Effector memory CD8-positive, alpha-beta T cell (primary cell): ENCODE measurements at places on chromosomes 16 and 17.

DNA sequence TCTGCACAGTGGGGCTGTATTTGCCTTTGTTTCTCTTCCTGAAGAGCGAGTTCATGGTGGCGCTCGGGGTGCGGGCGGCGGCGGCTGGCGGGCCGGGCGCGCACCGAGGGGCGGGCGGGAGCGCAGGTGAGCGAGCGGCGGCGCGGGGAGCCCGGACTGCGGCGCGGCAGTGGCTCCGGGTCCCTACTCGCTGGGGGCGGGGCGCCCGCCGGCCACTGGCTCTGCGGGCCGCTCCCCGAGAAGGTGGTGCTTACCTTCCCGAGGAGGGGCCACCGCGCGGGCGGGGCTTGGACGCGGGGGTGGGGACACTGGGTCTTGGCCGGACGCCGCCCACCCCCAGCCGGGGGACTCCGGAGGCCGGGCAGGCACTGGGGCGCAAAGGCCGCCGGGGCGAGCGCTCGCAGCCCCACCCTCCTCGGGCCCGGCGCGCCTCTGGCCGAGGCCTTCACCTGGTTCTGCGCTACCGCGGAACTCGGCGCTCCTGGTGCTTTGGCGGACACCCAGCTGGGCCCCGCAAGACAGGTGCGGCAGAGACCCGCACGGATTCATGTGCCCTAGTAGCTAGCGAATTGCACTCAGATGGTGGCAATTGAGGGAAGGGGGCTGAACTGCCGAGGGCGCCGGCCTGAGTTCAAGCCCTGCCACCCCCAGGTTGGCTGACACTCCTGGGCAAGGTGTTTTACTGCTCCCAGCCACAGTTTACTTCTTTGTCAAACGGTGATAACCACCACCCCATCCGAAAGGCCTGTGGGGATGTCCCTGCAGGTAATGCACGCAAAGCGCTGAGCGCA is at the start of gene PPL:
PPL (minus strand) TSS at position 158 of the 791 bp plus-strand sequence; CDS start at position 55, 103 bp downstream.
- no peak for DNase-seq

DNA sequence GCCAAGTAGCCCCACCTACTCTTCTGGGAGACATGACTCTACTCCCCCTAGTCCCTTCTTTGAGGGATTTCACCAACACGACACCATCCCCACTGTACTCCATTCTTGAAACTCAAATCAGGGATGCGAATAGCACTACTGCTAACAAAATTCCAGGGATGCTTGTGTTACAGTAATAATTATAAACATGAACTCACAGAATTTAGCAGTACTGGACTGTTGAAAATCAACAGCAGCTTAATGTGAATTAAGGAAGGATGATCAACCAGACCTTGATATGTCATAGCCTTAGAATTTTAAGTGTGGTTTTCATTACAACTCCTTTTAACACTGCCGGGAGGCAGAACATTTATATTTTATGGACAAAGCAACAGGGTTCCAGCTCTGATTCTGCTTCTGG is 37.9 kb downstream of the AMFR start:
- no peak for DNase-seq

GRCh38 chr17:15289285-15290183 is 24.4 kb upstream of the PMP22 start:
- no peak for DNase-seq

GRCh38 chr17:29623283-29623647 is 553 bp upstream of the CORO6 start:
- DNase-seq, result no peak

GRCh38 chr16:7227229-7227721 is 105.4 kb upstream of the RBFOX1 start:
- DNase-seq, result no peak

- DNase-seq, result no peak
These were observed 48.3 kb downstream of the MAP2K4 start for GRCh38 chr17:12068946-12069345.

DNA sequence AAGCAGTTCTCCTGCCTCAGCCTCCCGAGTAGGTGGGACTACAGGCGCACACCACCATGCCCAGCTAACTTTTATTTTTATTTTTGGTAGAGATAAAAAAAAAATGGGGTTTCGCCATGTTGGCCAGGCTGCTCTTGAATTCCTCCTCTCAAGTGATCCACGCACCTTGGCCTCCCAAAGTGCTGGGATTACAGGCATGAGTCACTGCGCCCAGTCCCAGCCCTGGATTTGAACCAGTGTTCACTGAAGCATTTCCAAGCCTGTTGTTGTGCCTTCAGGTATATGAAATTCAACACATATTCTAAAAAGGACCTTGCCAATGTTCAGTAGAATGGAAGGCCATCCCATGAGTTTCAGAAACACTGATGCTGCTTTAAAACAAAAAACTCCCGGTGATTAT is 165.3 kb downstream of the SLC39A11 start:
- no peak for DNase-seq

DNA sequence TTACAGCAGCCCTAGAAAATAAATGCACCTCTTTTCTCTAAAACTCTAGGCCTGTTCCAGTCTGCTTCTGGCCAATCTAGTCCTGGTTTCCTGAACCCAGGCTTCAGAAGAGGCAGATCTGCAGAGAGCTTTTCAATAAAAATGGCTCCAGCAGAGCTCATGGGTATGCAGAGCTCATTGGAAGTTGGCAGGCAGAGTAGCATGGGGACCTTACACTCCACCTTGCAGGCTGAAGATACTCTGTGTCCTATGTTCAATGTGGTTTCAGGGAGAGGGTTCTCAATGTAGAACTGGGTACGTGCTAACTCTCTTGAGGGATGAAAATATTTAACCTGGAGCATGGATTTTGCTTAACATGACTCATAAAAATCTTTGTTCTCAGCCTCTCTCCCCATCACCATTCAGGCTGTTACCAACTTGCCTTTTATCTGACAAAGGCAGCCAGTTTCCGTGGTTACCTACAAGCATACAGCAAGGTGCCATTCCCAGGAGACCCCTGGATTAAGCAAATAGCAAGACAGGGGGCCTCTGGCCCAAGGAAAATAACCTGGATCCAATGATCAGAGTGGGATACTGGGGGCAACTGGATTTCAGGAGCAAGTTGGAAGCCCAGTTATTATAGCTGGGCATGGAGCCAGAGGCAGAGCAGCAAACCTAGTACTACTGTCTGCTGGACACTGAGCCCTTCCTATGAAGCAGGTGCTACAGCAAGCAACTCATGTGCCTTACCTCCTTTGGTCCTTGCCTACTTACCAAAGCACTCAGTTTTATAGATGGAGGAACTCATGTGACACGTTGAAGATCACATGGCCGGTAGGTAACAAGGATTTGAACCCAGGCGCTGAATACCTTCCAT is 98.2 kb upstream of the DHX40 start:
- DNase-seq, result no peak

DNA sequence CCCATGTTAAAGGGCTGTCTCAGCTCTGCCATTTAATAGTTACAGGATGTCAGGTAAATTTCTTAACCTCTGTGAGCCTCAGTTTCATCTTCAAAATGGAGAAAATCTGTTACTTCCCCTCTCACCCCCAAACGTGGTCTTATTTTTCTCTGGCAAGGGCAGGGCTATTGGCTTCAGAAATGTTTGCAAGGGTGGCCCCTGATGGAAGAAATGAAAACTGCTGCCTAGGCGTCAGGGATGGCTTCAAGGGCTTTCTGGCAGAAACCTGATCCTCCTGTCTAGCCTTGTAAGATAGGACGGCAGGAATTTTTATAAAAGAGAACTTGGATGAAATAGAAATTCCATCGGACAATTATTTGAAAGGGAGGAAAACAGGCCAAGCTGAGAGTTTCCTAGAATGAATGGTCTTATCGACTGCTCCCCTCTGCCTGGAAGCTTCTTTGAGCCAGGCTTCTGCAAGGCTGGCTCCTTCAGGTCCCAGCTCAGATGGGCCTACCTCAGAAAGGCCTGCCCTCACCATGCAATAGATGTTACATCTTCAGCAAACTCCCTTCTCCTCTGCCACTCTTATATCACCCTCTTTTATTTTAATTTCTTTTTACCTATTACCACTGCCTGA is 43.0 kb upstream of the TANGO6 start:
- DNase-seq, result peak; percentile 16

- DNase-seq, result no peak
These were observed 36.0 kb downstream of the LGALS9 start for GRCh38 chr17:27666831-27667560.

DNA sequence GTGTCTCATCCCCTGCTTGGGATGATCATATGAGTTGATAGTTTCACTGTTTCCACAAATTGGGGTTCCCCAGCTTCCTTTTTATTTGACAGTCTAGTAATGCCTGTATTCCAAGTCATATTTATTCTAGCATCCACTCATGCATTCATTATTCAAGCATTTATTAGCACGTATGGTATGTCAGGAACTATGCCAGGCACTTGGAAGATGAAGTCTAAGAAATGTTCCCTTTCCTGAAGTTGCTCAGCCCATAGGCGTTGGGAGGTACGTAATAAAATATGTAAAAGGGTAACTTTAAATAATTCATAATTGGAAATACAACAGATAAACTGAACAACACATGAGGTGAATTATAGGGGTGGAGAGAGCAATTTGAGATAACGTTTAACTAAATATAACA is 338.0 kb upstream of the MAF start:
- DNase-seq, result no peak

- DNase-seq, result no peak
These were observed 4.6 kb downstream of the CNGB1 start for GRCh38 chr16:57966204-57966771.

DNA sequence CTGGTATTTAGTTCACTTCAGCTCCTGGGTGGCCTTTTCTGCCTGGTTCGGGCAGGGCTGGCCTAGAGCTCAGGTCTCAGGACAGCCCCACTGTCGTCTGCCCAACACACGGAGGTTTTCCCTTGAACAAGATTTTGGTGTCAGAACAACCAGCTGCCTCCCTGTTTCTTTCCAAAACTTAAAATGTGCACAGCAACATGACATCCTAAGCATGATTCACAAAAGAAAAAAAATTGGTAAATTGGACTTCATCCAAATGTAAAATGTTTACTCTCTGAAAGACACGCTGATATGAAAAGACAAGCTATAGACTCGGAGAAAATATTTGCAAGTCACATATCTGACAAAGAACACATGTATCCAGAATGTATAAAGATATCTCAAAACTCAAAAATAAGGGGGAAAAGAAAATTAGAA is 197.8 kb upstream of the CHMP6 start:
- no peak for DNase-seq

DNA sequence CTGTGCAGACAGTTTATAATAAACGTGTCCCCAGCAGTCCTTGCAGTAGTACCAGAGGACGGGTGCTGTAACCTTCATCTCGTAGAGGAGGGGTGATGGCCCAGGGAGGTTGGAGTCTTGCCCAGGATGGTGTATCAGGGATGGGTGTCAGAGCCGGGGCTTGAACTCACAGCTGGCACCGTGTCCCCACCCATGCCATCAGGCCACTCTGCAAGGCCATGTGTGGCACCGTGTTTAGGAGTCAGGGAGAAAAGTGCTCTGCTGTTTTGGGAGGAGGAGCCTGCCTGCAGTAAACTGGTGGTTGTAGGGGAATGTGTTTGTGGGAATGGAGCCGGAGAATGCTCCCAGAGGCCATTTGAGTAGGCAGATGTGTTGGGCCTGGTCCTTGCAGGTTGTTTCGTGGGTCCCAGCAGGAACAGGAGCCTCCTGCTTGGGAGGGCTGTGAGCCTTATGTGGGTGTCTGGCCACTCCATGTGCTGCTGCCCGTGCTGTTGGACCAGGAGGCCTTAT is 1.7 kb downstream of the ADORA2B start:
- no peak for DNase-seq

GRCh38 chr17:34319039-34319483 is at the start of gene CCL8:
Gene CCL8, plus strand, starts transcription at chr17:34319435. Its CDS starts 67 bp downstream, at chr17:34319502.
- DNase-seq, result no peak

DNA sequence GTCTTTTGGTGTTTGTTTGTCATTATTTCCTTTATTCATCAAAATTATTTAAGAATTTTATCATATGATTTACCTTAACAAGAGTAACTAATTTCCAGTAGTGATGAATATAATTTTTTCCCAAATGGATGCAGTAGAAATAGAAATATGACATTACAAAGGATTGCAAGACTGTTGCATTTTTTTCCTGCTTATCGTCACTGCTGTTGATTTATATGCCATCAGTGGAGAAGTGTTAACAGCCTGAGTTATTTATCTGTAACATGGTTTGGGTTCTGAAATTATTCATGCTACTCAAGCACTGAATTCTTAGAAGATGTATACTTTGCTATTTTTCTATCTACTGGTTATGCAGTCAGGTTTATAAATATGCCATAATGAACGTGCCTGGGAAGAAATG is 68.6 kb downstream of the TMEM100 start:
- no peak for DNase-seq

GRCh38 chr17:16928406-16929034 is 43.4 kb downstream of the TNFRSF13B start:
- DNase-seq, result no peak

GRCh38 chr16:1653023-1653422 is 25.1 kb upstream of the JPT2 start:
- DNase-seq, result no peak

GRCh38 chr16:72187551-72187950 is 15.6 kb upstream of the PMFBP1 start:
- DNase-seq, result no peak

GRCh38 chr17:34862384-34862783 is 98.9 kb downstream of the CCT6B start:
- DNase-seq, result no peak

GRCh38 chr16:26070302-26071100 is 378.7 kb downstream of the HS3ST4 start:
- DNase-seq, result no peak

DNA sequence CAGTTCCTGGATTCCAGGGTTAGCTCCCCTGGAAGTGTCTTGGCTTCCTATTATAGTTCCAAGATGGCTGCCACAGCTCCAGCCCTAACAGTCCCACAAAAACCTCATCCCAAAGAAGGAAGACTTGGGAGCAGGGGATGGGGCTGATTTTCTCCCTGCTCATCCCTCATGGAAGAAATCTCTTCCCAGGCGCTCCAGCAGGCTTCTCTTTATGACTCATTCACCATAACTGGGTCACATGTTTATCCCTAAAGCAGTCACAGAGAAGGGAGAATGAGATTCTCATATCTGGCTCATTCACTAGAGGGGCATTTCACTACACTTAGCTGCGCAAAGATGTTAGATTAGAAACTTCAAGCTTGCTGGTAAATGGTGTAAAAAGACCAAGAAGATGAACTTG is 206.5 kb upstream of the IRX3 start:
- DNase-seq, result no peak

DNA sequence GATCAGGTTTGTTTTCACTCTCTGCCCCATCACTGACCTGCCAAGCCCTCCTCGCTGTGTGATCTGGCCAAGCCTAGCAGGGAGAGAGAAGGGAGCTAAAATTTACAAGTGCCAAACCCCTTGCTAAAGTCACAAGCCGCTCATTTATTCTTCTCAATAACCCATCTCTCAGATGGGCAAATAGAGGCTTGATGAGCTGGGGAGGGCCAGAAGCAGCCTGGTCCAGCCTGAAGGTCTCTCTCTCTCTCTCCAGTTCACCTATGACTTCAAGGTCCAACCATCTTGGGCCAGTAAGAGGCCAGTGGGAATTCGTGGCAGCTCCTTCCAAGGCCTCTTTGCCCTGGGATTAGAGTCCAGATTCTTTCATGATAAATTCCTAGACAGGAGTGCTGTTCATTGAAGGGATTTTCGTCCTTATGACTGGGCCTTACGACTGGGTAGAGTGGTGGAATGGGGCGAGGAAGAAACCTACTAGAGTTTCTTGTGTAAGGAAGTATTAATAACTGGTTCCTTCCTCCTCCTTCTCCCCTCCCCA is 3.4 kb downstream of the CA7 start:
- DNase-seq, result no peak
